ENCODE measurements at places on chromosomes 5 and 9. TPM values are rescaled to one million over a fixed set of nuclear protein-coding genes. Genes with fewer than 3 reads are reported as not detected.

HTR4 gene
- polyA plus RNA-seq = not detected

CACNA1B gene
- not detected for polyA plus RNA-seq

DAP gene
- 69.0 TPM for polyA plus RNA-seq

GRCh38 chr9:4157584-4158499 is 142.0 kb downstream of the GLIS3 start:
- no peak overlapping the region for H3K27ac ChIP-seq
- no peak for DNase-seq
- H3K27me3 ChIP-seq = no peaks in the 10 kb centered on the region
- no peak overlapping the region for H3K4me3 ChIP-seq
- H3K4me1 ChIP-seq = no peaks in the 10 kb centered on the region
- no peaks in the 10 kb centered on the region for H3K36me3 ChIP-seq

DNA sequence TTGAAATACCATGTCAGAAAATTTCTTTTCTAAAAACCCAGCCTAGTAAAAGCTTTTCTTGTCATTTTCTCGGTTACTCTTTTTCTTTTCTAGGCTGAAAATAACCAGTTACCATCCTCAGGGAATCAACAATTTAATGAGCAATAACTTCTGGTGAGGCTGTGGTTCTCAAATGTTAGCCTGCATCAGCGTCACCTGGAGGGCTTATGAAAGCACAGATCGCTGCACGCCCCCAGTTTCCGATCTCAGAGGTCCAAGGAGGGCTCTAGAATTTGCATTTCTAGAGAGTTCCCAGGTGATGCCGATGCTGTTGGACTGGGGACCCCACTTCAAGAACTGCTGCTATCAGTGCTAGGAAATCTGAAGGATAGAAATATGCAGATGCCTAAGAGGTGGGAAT is 28.9 kb upstream of the TLE1 start:
- no peak overlapping the region for H3K27ac ChIP-seq
- H3K36me3 ChIP-seq = no peaks in the 10 kb centered on the region
- no peak overlapping the region for H3K4me3 ChIP-seq
- H3K4me1 ChIP-seq = no peaks in the 10 kb centered on the region
- no peak for DNase-seq

DNA sequence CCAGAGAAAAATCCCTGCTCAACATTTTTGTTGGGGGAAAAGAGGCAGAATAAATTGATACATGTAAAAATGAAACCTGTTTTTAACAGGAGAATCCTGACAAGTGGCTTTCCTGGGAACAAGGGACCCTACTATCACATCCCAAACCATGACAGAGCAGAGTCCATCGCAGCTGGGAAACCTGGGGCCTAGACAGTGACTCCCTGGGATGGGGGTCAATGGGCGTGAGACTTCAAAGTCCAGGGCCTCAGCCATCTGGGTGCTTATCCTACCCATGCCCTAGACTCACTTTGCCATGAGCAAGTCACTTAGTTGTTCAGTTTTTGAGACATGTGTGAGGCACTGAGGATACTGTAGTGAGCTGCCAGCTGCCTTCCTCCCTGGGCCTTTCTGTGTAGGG is 5.7 kb downstream of the TCOF1 start:
- peaks cover 6% of the 10 kb centered on the region for H3K4me1 ChIP-seq
- H3K4me3 ChIP-seq = no peak overlapping the region
- peaks cover 64% of the 10 kb centered on the region for H3K36me3 ChIP-seq
- DNase-seq = no peak

DNA sequence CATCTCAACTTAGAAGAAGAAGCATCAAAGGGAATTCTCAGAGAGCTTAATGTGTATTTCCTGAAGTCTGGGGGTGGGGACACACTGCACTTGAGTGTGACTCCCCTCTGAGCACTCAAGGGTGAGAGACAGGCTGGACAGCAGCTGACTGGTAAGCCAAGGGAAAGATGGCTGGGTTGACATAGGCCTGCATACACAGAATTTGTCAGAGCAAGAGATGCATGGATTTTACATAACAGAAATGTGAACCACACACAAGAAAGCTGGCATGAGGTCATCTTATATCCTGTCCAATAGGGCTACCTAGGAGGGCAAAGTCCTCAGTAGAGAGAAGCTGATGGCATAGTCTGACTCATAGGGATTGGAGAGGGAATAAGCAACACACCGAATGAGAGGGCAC is 114.3 kb upstream of the EPB41L4A start:
- DNase-seq = peak; percentile 50
- H3K36me3 ChIP-seq = no peaks in the 10 kb centered on the region
- no peaks in the 10 kb centered on the region for H3K27me3 ChIP-seq

DNA sequence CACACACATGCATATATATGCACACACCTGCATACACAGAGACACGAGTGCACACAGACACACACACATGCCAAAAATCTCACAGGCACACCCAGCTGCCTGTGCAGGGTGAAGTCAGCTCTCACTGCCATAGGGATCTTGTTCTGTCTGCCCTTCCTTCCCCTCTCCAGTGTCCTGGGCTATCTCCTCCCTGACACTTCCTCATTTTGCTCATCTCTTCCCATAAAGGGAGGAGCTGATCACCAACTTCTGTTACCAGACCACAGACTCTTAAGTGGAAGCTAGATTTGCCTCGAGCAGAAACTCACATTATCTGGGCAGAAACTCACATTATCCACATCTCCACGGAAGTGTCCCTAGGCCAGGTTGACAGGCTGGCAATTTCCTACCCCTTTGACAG is 28.7 kb downstream of the LCP2 start:
- DNase-seq = peak; percentile 84
- H3K4me1 ChIP-seq = peaks cover 47% of the 10 kb centered on the region
- H3K36me3 ChIP-seq = peaks cover 89% of the 10 kb centered on the region
- peak overlapping the region; percentile 36 for H3K4me3 ChIP-seq
- no peaks in the 10 kb centered on the region for H3K27me3 ChIP-seq
- H3K27ac ChIP-seq = peak overlapping the region; percentile 97

- H3K4me3 ChIP-seq = no peak overlapping the region
- no peaks in the 10 kb centered on the region for H3K36me3 ChIP-seq
- no peak overlapping the region for H3K27ac ChIP-seq
- H3K27me3 ChIP-seq = no peaks in the 10 kb centered on the region
- H3K4me1 ChIP-seq = no peaks in the 10 kb centered on the region
- no peak for DNase-seq
These were observed 1466.0 kb upstream of the C9orf72 start for GRCh38 chr9:29039258-29039657.

DNA sequence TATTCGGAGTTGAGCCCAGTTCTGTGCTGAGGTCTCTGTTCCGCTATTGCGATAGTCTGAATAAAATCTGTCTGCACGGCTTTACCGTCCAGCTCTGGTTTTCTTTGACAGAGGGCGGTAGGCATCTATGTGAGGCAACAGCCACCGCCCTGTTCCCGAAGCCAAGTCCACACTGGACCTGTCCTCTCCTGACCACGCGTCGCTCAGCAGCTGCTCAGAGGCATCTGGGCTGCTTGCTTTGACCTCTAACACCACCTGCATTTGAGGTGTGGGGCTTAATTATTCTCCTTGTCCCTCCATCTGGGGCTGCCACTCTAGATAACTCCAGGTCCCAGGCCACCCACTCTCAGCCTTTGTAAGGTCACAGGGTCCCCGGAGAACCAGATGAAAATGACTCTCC is 168.4 kb upstream of the SMIM23 start:
- DNase-seq = no peak
- H3K36me3 ChIP-seq = no peaks in the 10 kb centered on the region
- no peaks in the 10 kb centered on the region for H3K27me3 ChIP-seq
- H3K4me1 ChIP-seq = no peaks in the 10 kb centered on the region
- no peak overlapping the region for H3K27ac ChIP-seq

DNA sequence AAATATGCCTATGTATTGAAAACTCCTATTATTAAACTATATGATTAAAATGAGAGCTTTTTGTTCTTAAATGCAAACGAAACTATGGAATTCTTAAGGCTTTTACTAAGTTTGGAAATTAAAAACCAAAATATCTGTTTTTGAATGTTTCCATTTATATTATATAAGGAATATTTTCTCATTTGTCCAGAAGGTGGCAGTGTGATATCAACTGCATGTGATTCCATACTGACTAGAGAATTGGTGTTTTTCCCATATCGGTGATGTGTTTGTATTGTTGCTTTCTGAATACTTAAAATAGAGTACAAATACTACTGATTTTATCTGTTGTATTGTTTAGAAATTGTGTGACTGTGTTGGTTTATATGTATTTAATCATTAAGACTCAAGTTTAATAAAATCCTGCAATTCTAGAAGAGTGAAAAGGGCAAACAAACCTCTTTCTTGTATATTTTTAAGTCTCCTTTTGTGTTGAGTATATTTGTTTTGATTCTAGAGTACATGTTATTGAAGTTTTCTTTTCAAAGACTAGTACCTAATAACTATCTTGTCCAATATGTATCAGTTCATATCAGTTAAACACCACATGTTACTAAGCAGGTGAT is 320.8 kb downstream of the CCDC171 start:
- no peaks in the 10 kb centered on the region for H3K4me1 ChIP-seq
- no peaks in the 10 kb centered on the region for H3K27me3 ChIP-seq
- DNase-seq = peak; percentile 6
- H3K4me3 ChIP-seq = no peak overlapping the region

- no peaks in the 10 kb centered on the region for H3K27me3 ChIP-seq
- H3K27ac ChIP-seq = no peak overlapping the region
- DNase-seq = no peak
- no peaks in the 10 kb centered on the region for H3K36me3 ChIP-seq
- no peaks in the 10 kb centered on the region for H3K4me1 ChIP-seq
These were observed 747.6 kb upstream of the EDIL3 start for GRCh38 chr5:85132269-85132668.

GRCh38 chr9:130262771-130263170 is 2.8 kb upstream of the HMCN2 start:
- no peak overlapping the region for H3K27ac ChIP-seq
- no peaks in the 10 kb centered on the region for H3K4me1 ChIP-seq
- no peak overlapping the region for H3K4me3 ChIP-seq
- H3K27me3 ChIP-seq = peaks cover 35% of the 10 kb centered on the region
- no peak for DNase-seq
- H3K36me3 ChIP-seq = no peaks in the 10 kb centered on the region

DNA sequence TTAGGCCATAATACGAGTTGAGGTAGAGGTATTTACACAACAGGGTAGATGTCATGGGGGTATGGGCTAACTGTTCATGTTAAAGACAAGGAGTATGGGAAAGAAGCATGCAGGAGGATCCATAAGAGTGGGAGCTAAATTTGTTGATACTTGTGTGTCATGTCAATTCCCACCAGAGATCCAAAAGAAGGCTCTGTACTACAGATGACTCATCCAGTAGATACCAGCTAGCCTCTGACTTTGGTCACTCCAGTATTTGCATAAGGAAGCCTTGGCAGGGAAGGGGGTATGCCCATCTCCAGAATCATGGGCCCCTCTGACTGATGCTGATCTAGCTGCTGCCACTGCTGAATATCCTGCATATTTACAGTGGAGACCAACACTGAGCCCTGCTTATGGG is 743.7 kb upstream of the GRAMD2B start:
- H3K4me1 ChIP-seq = no peaks in the 10 kb centered on the region
- H3K27me3 ChIP-seq = no peaks in the 10 kb centered on the region
- no peak for DNase-seq
- no peak overlapping the region for H3K4me3 ChIP-seq
- no peaks in the 10 kb centered on the region for H3K36me3 ChIP-seq

Measured in CD14-positive monocyte (primary cell).